HFFc6 (cell line): ENCODE measurements at places on chromosomes 7 and 10. TPM values are rescaled to one million over a fixed set of nuclear protein-coding genes. Genes with fewer than 3 reads are reported as not detected.
A peak's percentile ranks its signal among the peaks of the same experiment; 100 is the strongest.

DNA sequence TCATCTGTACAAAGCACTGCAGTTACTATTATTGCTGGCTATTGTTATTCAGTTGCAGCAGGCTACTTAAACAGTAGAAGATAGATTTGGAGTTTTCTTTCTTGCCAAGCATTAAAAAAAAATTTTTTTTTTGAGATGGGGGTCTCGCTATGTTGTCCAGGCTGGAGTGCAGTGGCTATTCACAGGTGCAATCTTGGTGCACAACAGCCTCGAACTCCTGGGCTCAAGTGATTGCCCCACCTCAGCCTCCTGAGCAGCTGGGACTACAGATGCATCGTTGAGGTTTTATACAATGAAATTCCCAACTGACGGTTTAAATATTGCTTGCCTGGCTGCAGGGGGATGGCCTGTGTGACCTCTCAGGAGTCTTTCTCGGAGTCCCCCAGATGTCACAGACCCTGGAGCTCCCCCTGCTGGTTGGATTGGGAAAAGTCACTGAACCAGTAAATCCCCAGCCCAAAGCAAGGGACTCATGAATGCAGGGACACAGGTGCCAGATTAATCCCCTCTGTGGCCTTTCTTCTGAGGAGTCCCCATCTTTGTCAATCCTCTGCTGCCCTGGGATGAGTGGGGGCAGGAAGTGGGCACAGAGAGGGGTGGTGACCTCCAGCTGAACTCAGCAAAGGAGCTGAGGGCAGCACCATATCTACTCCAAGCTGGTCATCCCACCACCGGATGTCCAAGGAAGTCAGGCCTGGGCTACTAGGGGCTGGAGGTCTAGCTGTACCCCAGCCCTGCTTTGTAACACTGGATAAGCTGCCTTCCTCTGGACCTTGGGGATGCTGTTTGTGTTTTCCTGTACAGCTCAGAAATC, 149.6 kb downstream of the C10orf105 start:
- H3K27ac ChIP-seq = no peak overlapping the region
- DNase-seq = peak; percentile 15
- no peak overlapping the region for H3K4me3 ChIP-seq

- H3K4me3 ChIP-seq = no peak overlapping the region
- H3K36me3 ChIP-seq = no peaks in the 10 kb centered on the region
- H3K4me1 ChIP-seq = no peaks in the 10 kb centered on the region
These were observed 504.6 kb downstream of the SORCS3 start for GRCh38 chr10:105145711-105146110.

DNA sequence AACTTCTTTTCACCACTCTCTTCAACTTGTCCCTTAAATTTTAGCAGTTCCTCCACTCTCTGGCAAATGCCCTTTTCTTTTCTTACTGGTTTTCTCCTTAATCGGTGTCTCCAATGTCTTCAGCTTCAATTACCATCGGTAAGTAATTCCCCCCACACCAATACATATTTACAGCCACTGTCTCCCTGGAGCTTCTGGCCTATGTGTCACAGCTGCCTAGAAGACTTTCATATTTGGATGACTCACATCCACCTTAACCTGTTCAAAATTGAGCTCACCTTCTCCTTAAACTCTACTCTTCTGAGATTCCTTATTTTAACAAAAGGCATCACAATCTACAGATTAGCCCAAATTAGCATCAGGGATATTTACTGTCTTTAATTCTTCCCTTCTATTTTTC, 380.4 kb downstream of the POM121L12 start:
- 0 out of 2 replicates have a peak, but pooled peaks cover 4% of the 10 kb centered on the region for H3K36me3 ChIP-seq
- H3K4me1 ChIP-seq = no peaks in the 10 kb centered on the region
- no peak overlapping the region for H3K27ac ChIP-seq
- no peaks in the 10 kb centered on the region; the same call in 1 of the 2 replicates for H3K27me3 ChIP-seq
- no peak for DNase-seq

- peaks cover 54% of the 10 kb centered on the region for H3K36me3 ChIP-seq
- peak overlapping the region; percentile 30; the same call in 1 of the 2 replicates for H3K27ac ChIP-seq
- H3K4me3 ChIP-seq = no peak overlapping the region
- DNase-seq = no peak
- peaks cover 50% of the 10 kb centered on the region for H3K4me1 ChIP-seq
These were observed 27.0 kb downstream of the DLD start for GRCh38 chr7:107917763-107918651.

- no peak for DNase-seq
- H3K4me1 ChIP-seq = peaks cover 30% of the 10 kb centered on the region
- H3K27ac ChIP-seq = no peak overlapping the region
- H3K36me3 ChIP-seq = no peaks in the 10 kb centered on the region
These were observed 300.7 kb downstream of the HDAC9 start for GRCh38 chr7:18796216-18796615.

DNA sequence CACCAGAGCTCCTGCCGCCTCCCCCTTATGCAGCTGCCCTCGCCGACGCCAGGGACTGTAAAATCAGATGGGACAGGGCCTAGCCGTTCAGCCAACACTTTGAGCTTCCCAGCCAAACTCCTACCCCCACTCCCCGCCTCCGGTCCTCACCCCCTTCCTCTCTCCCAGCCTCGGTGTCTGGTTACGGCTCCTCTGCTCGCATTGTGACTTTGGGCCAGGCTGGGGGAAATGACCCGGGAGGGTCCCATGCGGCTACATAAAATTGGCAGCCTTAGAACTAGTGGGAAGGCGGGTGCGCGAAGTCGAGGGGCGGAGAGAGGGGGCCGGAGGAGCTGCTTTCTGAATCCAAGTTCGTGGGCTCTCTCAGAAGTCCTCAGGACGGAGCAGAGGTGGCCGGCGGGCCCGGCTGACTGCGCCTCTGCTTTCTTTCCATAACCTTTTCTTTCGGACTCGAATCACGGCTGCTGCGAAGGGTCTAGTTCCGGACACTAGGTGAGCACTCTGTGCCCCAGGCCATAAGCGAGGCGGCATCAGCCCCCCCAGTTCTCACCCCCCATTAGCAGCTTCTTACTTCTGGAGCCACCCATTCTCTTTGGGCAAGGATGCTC, at the start of gene KAZALD1:
TSS of gene KAZALD1 (plus strand) at position 366 of the 608 bp plus-strand sequence. CDS start 604 bp downstream, outside the sequence.
- H3K27ac ChIP-seq = peak within 1 kb of the TSS; percentile 98
- peak within 1 kb of the TSS; percentile 91 for H3K4me3 ChIP-seq
- H3K27me3 ChIP-seq = peaks cover 3% of the 10 kb centered on the region

DNA sequence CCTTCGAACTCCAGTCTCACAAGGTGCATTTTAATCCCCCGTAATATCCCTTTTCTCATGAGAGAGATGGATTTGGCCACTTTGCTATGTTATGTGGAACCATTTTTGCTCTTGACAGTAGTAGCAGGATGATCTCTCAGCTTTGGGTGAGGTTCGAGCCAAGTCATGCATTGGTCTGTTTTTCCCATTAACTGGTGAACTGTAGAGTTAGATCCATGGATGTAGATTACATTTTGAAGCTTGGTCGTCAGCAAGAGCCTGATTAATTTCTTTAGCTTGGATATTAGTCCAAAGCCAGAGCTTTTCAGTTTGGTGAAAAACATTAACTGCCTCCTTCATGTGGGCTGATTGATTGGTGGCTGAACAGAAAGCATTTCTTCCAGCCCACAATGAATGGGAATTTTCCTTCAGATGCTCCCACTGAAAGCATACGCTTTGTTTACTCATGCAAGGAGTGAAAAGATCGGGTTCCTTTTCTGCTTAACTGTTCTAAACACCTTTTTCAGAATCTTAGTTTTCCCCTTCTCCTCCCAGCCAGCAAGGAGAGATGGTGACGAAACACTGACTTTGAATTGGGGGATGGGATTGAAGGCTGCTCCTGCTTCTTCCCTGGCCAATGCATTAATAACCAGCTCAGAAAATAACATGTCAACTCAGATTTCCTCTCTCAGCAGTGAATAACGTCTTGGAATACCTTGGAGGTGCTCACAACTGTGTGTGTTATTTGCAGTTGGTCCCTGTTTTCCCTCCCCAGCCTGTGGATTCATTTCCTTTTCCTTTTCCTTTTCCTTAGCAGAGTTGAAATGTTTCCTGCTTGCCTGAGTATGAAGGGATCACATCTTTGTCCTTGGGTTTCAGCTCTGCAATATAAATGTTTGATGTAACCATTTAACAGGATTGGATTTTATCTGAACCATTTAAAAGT, 351.8 kb upstream of the FZD8 start:
- H3K27ac ChIP-seq = no peak overlapping the region
- H3K4me1 ChIP-seq = no peaks in the 10 kb centered on the region
- no peak overlapping the region for H3K4me3 ChIP-seq
- no peak for DNase-seq
- H3K36me3 ChIP-seq = no peaks in the 10 kb centered on the region
- H3K27me3 ChIP-seq = peaks cover 1% of the 10 kb centered on the region

DNA sequence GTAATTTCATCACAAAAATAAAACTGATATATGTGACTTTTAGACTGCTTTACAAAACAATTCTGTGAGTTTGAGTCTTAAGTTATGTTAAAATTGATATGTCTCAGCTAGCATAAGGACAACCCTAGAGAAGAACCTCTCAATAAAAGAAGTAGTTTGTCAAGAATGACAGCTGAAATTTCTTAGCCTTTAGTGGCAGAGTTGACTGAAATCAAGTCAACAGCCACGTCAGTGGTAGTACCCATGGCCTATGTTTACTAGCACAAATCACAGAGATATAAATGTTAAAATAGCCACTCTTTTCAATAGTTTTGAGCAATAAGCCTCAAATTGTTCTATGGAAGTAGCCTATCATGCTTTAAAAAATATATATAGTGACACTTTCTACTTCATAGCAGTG, 138.9 kb upstream of the FERD3L start:
- H3K27ac ChIP-seq = peak overlapping the region; percentile 38; the same call in 1 of the 2 replicates
- H3K4me1 ChIP-seq = peaks cover 42% of the 10 kb centered on the region
- peaks cover 12% of the 10 kb centered on the region for H3K36me3 ChIP-seq
- H3K4me3 ChIP-seq = 0 out of 2 replicates have a peak overlapping the region, but pooled peaks have one; percentile 22

DNA sequence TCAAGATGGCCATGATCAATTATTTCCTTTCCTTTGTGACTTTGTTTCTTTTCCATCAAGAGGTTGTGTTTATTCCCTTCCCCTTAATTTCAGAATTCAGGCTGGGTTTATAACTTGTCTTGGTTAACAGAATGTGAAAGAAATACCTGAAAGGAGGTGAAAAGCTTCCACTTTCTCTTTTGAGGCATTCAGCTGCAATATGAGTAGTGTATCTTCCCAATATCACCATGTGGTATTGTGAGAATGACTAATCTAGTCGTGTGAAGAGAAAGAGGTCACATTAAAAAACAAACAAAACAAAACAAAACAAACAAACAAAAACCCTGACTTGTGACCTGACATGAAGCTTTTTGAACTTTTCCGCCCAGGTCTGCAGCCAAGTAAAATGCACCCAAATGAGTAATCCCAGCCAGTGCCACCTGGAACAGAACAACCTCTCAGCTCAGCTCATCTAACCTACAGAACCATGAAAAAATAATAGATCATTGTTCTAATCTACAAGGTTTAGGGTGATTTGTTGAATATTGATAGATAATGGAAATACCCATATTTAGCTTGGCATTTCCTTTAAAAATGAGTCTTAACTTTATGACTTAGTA, 70.8 kb upstream of the TEX47 start:
- H3K4me1 ChIP-seq = no peaks in the 10 kb centered on the region
- H3K27ac ChIP-seq = no peak overlapping the region

DNA sequence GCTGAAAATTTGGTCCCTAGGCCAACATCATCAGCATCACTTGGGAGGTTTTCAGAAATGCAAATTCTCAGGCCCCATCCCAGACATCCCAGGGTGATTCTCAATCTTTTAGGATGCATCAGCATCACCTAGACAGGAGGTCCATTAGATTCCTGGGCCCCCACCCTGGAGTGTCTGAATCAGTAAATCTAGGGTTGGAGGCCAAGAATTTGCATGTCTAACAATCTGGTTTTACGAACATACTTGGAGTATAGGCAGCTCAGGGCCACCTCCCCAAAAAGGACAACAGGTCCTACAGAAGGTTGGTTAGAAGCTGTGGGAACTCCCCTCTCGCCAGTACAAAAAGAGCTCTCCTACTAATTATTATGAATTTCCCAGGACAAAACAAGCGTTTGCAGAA, 15.5 kb downstream of the ZC3HAV1 start:
- no peak for DNase-seq
- peaks cover 16% of the 10 kb centered on the region for H3K4me1 ChIP-seq
- no peak overlapping the region for H3K4me3 ChIP-seq
- peaks cover 6% of the 10 kb centered on the region for H3K36me3 ChIP-seq
- no peaks in the 10 kb centered on the region for H3K27me3 ChIP-seq

DNA sequence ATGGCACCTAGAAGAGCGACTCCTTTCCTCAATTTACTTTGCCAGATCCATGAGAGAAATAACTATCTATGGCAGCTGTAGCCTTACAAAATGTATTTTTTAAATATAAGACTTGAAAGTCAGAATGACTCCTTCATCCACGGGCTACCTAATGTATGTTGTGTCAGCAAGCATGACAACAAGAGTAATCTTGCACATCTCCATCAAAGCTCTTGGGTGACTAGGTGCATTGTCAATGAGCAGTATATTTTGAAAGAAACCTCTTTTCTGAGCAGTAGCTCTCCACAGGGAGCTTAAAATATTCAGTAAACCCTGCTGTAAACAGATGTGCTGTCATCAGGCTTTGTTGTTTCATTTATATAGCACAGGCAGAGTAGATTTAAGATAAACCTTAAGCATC, 757.2 kb upstream of the PHF14 start:
- H3K27ac ChIP-seq = no peak overlapping the region
- H3K4me1 ChIP-seq = no peaks in the 10 kb centered on the region

- no peaks in the 10 kb centered on the region for H3K4me1 ChIP-seq
- no peaks in the 10 kb centered on the region for H3K36me3 ChIP-seq
- no peak overlapping the region for H3K27ac ChIP-seq
- DNase-seq = no peak
- H3K4me3 ChIP-seq = no peak overlapping the region
These were observed 37.1 kb downstream of the PRKCQ start for GRCh38 chr10:6542999-6543430.

DNA sequence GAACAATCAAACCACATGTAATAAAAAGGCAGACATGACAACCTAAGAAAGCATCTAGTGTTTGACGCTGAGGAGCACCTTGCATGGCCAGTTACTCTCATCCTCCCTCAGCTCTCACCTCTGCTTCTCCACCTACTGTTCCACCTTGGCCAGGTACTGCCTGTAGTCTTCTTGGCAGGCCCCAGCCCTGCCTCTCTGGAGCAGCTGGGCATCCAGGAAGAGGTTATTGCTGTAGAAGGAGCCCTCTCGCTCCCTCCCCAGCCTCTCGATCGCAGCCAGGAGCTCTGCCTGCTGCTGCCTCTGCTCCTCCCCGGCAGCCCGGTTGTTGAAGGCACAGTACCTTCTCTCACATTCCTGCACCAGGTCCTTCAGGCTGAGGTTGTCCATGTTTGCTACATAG, 9.7 kb downstream of the GIMAP5 start:
- no peak for DNase-seq
- H3K27me3 ChIP-seq = no peaks in the 10 kb centered on the region; the same call in 1 of the 2 replicates
- H3K4me1 ChIP-seq = no peaks in the 10 kb centered on the region
- H3K4me3 ChIP-seq = no peak overlapping the region
- no peak overlapping the region for H3K27ac ChIP-seq

- H3K4me1 ChIP-seq = no peaks in the 10 kb centered on the region
- H3K27ac ChIP-seq = no peak overlapping the region
- no peaks in the 10 kb centered on the region; the same call in 1 of the 2 replicates for H3K27me3 ChIP-seq
- peak; percentile 29 for DNase-seq
- H3K36me3 ChIP-seq = no peaks in the 10 kb centered on the region
These were observed 24.1 kb upstream of the PNLIP start for GRCh38 chr10:116521424-116522290.

TAS2R41 gene
- not detected in 3 replicates for total RNA-seq

CRYGN gene
- not detected in 3 replicates for total RNA-seq

BICC1 gene
- total RNA-seq = 62.0 to 67.3 TPM (median 62.4 TPM) in 3 replicates
